Stomach (tissue), 19 donors: ENCODE measurements at places on chromosomes 5 and 9. TPM values are rescaled to one million over a fixed set of nuclear protein-coding genes. Genes with fewer than 3 reads are reported as not detected.

The TMEM174 gene
- not detected for polyA plus RNA-seq

The FBP1 gene
- 61.4 TPM for polyA plus RNA-seq

The NRG2 gene
- 0.25 TPM for polyA plus RNA-seq

The CPLANE1 gene
- 3.1 TPM for polyA plus RNA-seq

DNA sequence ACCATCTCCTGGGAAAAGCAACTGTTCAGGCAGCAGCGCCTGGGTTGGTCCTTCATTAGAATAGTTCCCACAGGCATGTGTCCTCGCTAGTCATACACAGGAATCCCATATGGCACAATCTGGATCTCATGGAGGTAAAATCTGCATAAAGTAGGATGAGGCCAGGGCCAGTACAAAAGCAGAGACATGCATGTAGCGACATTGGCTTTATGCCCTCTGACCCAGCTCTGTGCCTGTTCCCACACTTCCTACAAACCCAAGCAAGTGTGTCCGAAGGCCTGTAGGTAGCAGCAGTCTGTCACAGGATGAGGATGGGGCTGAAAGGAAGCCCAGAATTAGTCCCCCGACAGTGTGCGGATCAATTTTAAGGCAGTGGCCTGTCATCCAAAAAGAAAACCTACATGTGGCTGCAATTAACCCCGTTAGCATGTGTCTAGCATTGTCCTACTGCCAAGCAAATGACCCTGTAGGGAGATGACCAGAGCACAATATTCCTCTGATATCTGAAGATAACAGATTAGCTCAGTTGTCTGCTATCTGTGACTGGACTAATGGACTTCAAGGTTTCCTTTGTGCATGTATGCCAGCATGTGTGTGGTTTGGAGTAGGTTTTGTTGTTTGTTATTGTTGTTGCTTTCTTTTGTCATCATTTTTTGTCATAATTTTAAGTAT is 178.8 kb downstream of the TMEM161B start:
- no peak for DNase-seq

GRCh38 chr5:117065161-117065560 is 490.5 kb upstream of the SEMA6A start:
- no peak for DNase-seq

DNA sequence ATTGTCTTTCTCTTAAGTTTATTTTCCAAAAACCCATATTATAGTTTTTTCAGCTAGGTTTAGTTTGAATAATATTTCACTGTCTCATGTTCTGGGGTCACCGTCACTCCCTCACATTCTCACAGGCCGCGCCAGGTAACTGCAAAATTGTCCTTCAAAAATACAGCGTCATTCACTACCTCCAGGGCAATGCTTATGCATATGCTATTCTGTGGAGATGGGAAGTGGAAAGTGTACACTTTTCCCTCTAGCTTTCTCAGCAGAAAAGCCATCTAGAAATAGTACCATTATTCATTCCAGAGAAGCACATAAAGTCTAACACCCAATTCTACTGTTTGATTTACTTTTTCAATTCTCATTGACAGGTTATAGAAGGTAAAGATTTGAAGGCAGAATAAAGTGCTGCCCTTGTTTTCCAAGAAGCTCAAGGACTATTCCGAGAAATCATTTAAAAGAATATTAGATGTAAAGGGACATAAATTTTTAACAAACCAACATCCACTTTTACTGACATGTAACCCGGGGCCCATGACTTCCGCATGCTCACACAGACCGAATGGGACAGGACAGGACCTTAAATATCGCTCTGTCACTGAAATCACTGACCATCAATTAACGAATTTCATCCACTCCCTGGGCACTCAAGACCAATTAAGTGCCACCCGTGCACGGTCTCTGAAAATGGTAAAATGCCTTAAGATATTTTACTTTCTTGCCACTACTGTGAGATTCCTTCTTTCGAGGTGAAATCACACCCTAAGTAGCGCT is 720 bp downstream of the NUDT12 start:
- DNase-seq = no peak

- DNase-seq = no peak
Measured at GRCh38 chr5:157859227-157859575, 256 bp upstream of the CLINT1 start.

GRCh38 chr5:134857401-134857800 is 11.6 kb downstream of the C5orf24 start:
- no peak for DNase-seq

GRCh38 chr9:80025796-80026520 is 454.2 kb downstream of the TLE4 start:
- no peak for DNase-seq

DNA sequence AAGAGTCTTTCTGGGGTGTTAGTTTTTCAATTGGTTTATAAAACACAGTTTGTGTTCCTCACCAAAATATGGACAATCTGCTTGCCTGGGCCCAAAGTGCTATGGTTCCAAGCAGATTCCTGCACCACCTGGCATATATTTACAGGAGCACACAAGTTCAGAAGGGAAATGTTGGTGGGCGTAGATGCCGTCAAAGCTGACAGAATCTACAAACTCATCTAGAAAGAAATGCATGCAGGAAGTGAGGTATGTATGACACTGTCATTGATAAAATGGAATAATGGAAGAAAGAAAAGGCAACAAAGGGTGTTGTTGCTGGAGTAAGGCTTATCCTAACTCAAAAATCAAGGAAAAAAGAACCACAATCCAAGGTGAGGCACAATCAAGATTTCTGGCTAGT is 225.8 kb downstream of the MLLT3 start:
- no peak for DNase-seq

GRCh38 chr5:88821161-88821560 is 61.8 kb downstream of the MEF2C start:
- no peak for DNase-seq

- no peak for DNase-seq
Measured at GRCh38 chr5:104513121-104513602, 950.6 kb upstream of the NUDT12 start.
